Central memory CD8-positive, alpha-beta T cell (primary cell): ENCODE measurements at places on chromosomes 4 and X.

DNA sequence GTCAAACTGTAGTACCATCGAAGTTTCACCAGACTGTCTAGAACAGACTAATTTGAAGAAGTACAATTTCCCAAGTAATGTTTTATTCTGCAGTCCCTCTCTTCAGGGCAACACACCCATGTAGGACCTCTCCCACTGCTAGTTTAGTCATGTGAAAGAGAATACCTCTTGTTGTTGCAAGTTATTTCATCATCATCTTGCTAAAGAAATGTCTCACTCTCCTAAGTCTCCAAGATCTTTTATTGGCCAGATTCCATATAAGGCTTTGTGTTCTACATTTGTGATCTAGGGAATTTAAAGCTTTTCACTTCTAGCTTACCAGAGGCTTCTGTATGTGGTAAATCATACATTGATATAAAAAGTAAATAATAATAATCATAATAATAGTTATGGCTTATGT lies 745.3 kb upstream of the MAGEB2 start:
- H3K36me3 ChIP-seq: no peaks in the 10 kb centered on the region
- no peak for DNase-seq
- no peak overlapping the region for H3K4me3 ChIP-seq
- H3K4me1 ChIP-seq: no peaks in the 10 kb centered on the region

DNA sequence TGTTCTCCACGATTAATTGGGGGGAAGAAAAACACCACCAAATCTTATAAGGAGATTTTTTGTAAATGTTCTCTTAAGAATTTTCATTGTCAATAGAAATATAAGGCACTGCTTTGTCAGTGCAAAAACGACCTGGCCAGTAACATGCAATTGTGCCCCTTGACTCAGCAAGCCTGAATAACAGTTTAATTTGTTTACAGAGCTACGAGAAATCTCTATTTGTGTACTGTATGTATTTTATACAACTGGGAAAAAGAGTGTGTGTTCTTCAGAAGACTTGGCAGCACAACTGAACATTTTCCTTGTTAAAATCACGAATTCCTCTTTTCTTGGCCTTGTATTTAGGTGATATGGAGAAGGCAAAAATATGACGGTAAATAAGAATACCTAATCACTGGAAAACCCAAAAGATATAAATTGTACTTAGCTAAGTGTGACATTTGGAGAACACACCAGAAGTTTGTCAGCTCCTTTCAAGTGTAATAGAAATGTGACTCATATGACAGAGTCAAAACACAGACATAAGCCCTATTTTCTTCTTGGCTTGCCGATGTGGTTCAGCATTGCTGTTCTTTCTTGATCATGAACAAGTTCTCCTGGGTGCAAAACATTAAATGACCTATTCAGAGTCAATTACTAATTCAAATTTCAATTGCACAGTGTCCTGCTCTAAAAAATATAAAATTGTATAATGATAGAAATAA lies 945.0 kb upstream of the INTU start:
- H3K27ac ChIP-seq: no peak overlapping the region
- H3K4me3 ChIP-seq: no peak overlapping the region
- no peaks in the 10 kb centered on the region for H3K27me3 ChIP-seq

- H3K36me3 ChIP-seq: no peaks in the 10 kb centered on the region
- H3K4me1 ChIP-seq: no peaks in the 10 kb centered on the region
- H3K4me3 ChIP-seq: no peak overlapping the region
- H3K27ac ChIP-seq: no peak overlapping the region
- no peaks in the 10 kb centered on the region for H3K27me3 ChIP-seq
- DNase-seq: no peak
Observed at GRCh38 chrX:34790026-34790425, 132.9 kb upstream of the TMEM47 start.

- no peak overlapping the region for H3K27ac ChIP-seq
- no peak for DNase-seq
- no peak overlapping the region for H3K4me3 ChIP-seq
- no peaks in the 10 kb centered on the region for H3K36me3 ChIP-seq
- H3K27me3 ChIP-seq: peaks cover 12% of the 10 kb centered on the region
Observed at GRCh38 chr4:80115368-80116181, 42.5 kb upstream of the ANTXR2 start.

DNA sequence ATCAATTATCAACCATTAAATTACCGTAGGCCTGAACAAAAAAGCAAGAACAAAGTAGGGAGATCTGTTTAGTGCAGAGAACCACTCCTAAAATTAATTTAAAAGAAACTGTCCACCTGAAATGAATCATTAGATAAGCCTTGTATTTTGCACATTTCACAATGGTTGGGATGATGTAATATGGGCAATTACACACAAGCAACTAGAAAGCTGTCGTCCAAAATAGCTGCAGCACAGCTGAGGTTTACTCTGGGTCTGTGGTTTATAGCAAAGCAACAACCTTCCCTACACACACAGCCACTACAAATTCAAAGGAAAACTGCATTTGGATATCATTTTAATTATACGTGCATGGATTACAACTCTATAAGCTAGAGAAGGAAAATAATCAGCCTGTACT lies 28.5 kb downstream of the PCDH19 start:
- H3K4me1 ChIP-seq: no peaks in the 10 kb centered on the region
- no peaks in the 10 kb centered on the region for H3K36me3 ChIP-seq
- H3K27me3 ChIP-seq: no peaks in the 10 kb centered on the region
- no peak overlapping the region for H3K4me3 ChIP-seq
- H3K27ac ChIP-seq: no peak overlapping the region

- H3K27ac ChIP-seq: peak overlapping the region; percentile 35
- peaks cover 31% of the 10 kb centered on the region for H3K4me1 ChIP-seq
- no peak for DNase-seq
- H3K4me3 ChIP-seq: peak overlapping the region; percentile 99
- no peaks in the 10 kb centered on the region for H3K27me3 ChIP-seq
Observed at GRCh38 chrX:153968754-153969124, 2.9 kb downstream of the HCFC1 start.

DNA sequence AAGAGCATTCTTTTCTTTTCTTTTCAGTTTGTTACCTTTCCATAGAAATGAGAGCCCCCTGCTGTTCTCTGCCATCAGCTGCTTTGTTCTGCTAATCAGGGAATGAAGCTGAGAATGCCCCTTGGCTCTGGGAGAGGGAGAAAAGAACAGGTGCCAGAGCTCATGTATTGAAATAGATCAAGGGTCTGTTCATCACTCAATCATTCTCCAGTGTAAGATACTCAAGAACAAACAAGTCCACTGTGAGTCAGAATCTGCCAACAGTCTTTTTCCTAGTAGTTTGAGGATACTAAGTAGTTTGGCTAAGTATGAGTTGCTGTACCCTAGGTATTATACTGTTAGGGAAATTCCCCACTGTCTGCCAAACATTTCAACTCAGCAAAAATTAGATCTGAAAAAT lies 144.3 kb downstream of the RTL3 start:
- peaks cover 16% of the 10 kb centered on the region for H3K4me1 ChIP-seq
- no peak overlapping the region for H3K4me3 ChIP-seq
- H3K27ac ChIP-seq: no peak overlapping the region

- H3K27ac ChIP-seq: no peak overlapping the region
- H3K36me3 ChIP-seq: no peaks in the 10 kb centered on the region
- no peaks in the 10 kb centered on the region for H3K4me1 ChIP-seq
Observed at GRCh38 chrX:141405853-141406492, 163.7 kb upstream of the SPANXC start.

- H3K27ac ChIP-seq: no peak overlapping the region
- H3K36me3 ChIP-seq: peaks cover 1% of the 10 kb centered on the region
- DNase-seq: no peak
- no peaks in the 10 kb centered on the region for H3K4me1 ChIP-seq
Observed at GRCh38 chr4:45663003-45663402, 460.9 kb downstream of the GABRG1 start.

DNA sequence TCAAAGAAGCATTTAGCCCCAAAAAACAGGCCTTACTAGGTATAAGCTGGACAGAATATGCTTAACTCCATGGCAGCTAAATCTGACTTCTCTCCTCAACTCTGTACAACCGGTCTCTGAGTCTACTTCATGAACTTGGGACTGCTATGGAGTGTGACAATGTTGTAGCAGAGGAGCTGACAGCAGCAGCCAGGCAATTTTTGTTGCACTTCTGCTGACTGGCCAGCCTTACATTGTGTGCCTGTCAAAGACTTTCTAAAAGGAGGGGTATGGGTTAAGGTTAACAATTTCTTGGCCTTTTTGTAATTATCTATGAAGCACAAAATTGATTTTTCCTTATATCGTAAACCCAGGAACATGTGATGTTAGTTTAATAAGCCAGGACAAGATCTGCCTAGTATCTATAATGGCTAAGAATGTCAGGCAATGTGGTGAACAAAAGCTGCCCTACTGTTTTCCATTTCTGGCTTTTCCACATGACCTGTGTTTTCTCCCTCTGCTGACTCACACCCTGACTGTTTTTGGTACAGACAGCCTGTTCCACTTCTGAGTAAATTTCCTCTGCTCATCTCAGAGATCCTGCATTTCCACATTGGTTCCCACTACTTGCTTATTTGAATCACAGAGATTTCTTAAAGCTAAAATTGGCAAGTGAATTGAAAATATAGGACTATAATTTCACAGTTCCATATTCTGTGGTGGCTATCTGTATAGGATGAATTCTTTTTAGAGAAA lies 9.3 kb downstream of the NOX1 start:
- no peaks in the 10 kb centered on the region for H3K27me3 ChIP-seq
- no peaks in the 10 kb centered on the region for H3K36me3 ChIP-seq
- no peaks in the 10 kb centered on the region for H3K4me1 ChIP-seq
- no peak overlapping the region for H3K4me3 ChIP-seq

GRCh38 chr4:165991325-165992180 lies 118.5 kb downstream of the TLL1 start:
- no peaks in the 10 kb centered on the region for H3K27me3 ChIP-seq
- no peak overlapping the region for H3K27ac ChIP-seq
- no peaks in the 10 kb centered on the region for H3K36me3 ChIP-seq
- no peaks in the 10 kb centered on the region for H3K4me1 ChIP-seq
- DNase-seq: no peak

- no peak overlapping the region for H3K4me3 ChIP-seq
- no peaks in the 10 kb centered on the region for H3K27me3 ChIP-seq
- peaks cover 16% of the 10 kb centered on the region for H3K4me1 ChIP-seq
Observed at GRCh38 chrX:9379697-9380551, 84.9 kb upstream of the TBL1X start.

DNA sequence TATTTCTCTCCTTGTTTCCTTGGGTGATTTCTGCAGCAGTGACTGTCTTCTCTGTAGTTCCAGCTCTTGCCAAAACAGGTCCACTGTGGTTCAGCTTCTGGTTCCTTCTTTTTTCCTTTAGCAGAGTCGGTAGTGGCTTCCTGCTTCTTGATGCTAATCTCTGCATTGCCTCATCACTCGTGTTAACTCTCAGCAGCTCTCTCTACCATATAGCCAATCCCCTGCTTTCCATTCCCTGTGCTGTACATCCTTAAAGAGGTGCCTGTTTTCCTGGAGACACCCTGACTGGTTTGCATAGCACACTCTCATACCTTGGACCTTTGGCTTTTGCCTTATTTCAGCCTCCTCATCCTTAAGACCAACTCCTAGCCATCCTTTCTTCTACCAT lies 191.2 kb upstream of the LNX1 start:
- DNase-seq: no peak
- no peaks in the 10 kb centered on the region for H3K4me1 ChIP-seq

- no peak overlapping the region for H3K4me3 ChIP-seq
- no peaks in the 10 kb centered on the region for H3K4me1 ChIP-seq
- no peak for DNase-seq
- H3K36me3 ChIP-seq: no peaks in the 10 kb centered on the region
- no peak overlapping the region for H3K27ac ChIP-seq
Observed at GRCh38 chr4:44421330-44422065, 27.1 kb downstream of the KCTD8 start.

GRCh38 chr4:182540496-182540895 lies 297.3 kb downstream of the TENM3 start:
- no peak for DNase-seq
- no peak overlapping the region for H3K4me3 ChIP-seq
- no peaks in the 10 kb centered on the region for H3K4me1 ChIP-seq

DNA sequence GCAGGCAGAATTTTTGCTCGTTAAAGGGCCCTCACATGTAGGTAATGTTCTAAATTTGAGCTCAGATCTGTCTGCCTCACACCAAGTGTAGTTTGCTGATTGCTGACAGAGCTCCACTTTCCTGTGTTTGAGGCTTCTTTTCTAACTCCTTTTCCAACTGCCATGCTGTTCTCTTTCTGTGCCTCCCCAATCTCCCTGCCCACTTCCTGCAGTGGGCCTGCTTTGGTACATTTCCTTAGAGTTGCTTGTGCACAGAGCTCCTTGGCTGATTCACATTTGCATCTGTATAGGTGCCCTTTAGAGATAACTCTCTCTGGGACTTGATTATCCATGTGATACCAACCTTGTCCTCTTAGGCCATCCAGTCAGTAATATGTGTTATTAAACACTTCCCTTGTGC lies 4.5 kb downstream of the MED28 start:
- peak overlapping the region; percentile 3 for H3K27ac ChIP-seq
- no peak for DNase-seq
- H3K4me1 ChIP-seq: peaks cover 40% of the 10 kb centered on the region
- no peak overlapping the region for H3K4me3 ChIP-seq
- no peaks in the 10 kb centered on the region for H3K27me3 ChIP-seq

DNA sequence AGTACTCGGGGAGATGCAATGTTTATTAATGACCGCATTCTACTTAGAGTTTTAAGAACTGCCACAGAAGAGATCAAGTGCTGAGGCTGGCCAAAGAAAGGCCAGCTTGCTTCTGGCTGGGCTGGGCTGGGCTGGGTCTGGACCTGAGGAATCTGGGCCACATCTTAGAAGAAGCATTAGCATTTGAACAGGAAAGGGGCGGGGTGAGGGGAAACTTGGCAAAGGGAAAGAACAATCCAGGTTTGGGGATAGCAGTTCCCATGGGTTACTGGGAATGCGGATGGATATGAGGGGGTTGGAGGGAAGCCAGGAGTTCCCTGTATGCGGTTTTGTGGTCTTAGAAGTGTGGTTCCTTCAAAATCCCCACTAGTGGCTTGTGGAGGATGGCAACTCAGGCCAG lies 83.3 kb downstream of the CLDN34 start:
- no peaks in the 10 kb centered on the region for H3K27me3 ChIP-seq
- no peak overlapping the region for H3K27ac ChIP-seq
- DNase-seq: no peak
- no peak overlapping the region for H3K4me3 ChIP-seq
- peaks cover 2% of the 10 kb centered on the region for H3K36me3 ChIP-seq

DNA sequence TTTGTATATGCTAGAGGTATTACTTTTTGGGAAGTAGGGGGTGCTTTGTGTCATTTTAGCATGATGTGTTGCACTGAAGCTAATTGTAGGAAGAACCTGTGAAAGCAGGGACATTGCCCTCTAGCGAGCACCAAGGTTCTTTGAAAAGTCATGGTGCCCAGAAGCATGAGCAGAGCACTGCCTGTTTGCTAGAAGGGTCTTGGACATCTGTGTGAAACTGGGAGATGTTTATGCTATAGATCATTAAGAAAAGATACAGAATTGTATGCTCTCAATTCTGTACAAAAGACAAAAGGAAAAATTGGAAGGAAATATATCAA lies 14.7 kb downstream of the GRPR start:
- no peaks in the 10 kb centered on the region for H3K4me1 ChIP-seq
- H3K4me3 ChIP-seq: no peak overlapping the region
- no peak for DNase-seq

- no peak overlapping the region for H3K27ac ChIP-seq
- H3K4me1 ChIP-seq: no peaks in the 10 kb centered on the region
Observed at GRCh38 chr4:73653695-73654106, 33.5 kb upstream of the RASSF6 start.
